ENCODE measurements at places on chromosomes 1 and 21. TPM values are rescaled to one million over a fixed set of nuclear protein-coding genes. Genes with fewer than 3 reads are reported as not detected.

DNA sequence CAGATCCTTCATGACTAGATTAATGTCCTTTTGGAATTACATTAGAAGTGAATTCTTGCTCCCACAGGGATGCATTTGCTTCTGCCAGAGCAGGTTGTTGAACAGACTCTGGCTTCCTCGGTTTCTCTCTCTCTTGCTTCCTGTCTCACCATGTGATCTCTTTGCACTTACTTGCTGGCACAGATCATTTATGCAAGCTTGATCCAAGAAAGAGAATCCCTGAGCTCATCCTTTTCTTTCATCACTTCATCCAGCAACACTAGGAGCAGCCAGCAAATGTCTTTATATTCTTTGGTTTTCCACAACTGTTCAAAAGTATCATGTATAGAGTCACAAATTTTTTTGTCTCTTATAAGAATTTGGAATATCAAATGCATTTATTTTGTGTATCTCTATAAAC lies 313.5 kb downstream of the ZNF326 start:
- no peak for DNase-seq
- no peaks in the 10 kb centered on the region for H3K4me1 ChIP-seq
- no peaks in the 10 kb centered on the region for H3K36me3 ChIP-seq
- H3K27ac ChIP-seq, result no peak overlapping the region
- H3K27me3 ChIP-seq, result no peaks in the 10 kb centered on the region

- peak overlapping the region; percentile 70 for H3K27ac ChIP-seq
- no peaks in the 10 kb centered on the region for H3K27me3 ChIP-seq
- peak overlapping the region; percentile 24 for H3K4me3 ChIP-seq
Observed at GRCh38 chr1:27562021-27562420, 41.9 kb downstream of the AHDC1 start.

GRCh38 chr1:36027766-36028165 lies 56.1 kb upstream of the TEKT2 start:
- H3K27me3 ChIP-seq, result no peaks in the 10 kb centered on the region
- DNase-seq, result no peak
- H3K27ac ChIP-seq, result no peak overlapping the region
- no peaks in the 10 kb centered on the region for H3K36me3 ChIP-seq
- H3K4me3 ChIP-seq, result no peak overlapping the region
- H3K4me1 ChIP-seq, result no peaks in the 10 kb centered on the region

GRCh38 chr1:185816460-185816859 lies 82.3 kb downstream of the HMCN1 start:
- no peak overlapping the region for H3K27ac ChIP-seq
- no peaks in the 10 kb centered on the region for H3K36me3 ChIP-seq
- no peak for DNase-seq
- H3K4me3 ChIP-seq, result no peak overlapping the region

The TRIM58 gene
- 0.09 TPM for total RNA-seq

DNA sequence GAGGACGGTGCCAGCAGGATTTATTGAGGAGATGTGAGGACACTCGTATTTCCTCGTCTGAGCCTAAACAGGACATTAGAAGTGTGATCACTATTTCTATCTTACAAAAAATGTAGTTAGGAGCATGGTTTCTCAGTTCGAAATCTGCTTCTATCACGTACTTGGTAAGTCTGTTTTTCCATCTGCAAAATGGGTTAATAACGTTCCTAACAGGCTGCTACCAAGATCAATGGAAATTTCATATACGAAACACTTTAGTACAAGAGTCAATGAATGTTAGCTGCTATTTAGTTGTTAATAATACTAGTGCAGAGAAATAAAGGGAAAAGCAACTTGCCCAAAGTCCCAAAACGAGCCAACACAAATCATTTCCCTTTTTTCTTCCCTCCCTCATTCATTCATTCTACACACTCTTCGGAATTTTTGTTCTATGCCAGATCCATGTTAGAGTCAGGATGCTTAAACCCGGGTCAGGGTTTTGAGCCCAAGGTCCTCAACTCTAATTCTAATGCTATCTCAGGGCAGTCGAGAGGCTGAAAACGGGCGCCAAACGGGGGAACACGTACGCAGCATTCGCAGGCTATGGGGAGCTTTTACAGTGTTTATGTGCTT lies 608 bp downstream of the SNRNP40 start:
- H3K4me1 ChIP-seq, result no peaks in the 10 kb centered on the region
- no peaks in the 10 kb centered on the region for H3K36me3 ChIP-seq
- H3K27ac ChIP-seq, result peak overlapping the region; percentile 93
- no peaks in the 10 kb centered on the region for H3K27me3 ChIP-seq
- peak overlapping the region; percentile 57 for H3K4me3 ChIP-seq

- DNase-seq, result no peak
- H3K27ac ChIP-seq, result no peak overlapping the region
- no peaks in the 10 kb centered on the region for H3K36me3 ChIP-seq
- H3K4me3 ChIP-seq, result no peak overlapping the region
- no peaks in the 10 kb centered on the region for H3K27me3 ChIP-seq
Observed at GRCh38 chr21:35484032-35484431, 434.9 kb upstream of the RUNX1 start.

DNA sequence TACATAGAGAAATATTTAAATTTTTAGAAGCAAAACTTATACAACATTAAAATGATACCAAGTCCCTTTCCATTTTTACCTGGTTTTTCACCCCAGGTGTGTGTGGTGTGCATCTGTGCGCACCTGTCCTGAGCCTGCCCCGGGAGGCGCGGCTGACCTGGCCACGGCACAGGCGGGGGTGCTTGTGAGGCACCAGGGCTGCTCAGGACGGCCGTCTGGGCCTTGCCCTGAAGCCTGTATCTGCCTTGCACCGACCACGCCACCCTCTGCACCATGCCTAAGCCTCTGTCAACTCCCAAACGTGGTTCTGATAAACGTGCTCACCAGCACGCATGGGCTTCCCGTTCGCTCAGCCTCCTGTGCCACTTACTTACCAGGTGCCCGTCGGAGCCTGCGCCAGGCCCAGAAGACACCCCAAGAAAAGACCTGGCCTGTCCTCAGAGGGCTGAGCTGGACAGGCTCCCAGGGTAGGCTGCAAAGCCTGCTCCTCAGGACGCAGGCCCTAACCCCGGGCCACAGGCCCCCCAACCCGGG lies 20.9 kb downstream of the PANK4 start:
- no peak for DNase-seq
- peaks cover 31% of the 10 kb centered on the region for H3K4me1 ChIP-seq
- no peak overlapping the region for H3K27ac ChIP-seq
- peaks cover 23% of the 10 kb centered on the region for H3K36me3 ChIP-seq

DNA sequence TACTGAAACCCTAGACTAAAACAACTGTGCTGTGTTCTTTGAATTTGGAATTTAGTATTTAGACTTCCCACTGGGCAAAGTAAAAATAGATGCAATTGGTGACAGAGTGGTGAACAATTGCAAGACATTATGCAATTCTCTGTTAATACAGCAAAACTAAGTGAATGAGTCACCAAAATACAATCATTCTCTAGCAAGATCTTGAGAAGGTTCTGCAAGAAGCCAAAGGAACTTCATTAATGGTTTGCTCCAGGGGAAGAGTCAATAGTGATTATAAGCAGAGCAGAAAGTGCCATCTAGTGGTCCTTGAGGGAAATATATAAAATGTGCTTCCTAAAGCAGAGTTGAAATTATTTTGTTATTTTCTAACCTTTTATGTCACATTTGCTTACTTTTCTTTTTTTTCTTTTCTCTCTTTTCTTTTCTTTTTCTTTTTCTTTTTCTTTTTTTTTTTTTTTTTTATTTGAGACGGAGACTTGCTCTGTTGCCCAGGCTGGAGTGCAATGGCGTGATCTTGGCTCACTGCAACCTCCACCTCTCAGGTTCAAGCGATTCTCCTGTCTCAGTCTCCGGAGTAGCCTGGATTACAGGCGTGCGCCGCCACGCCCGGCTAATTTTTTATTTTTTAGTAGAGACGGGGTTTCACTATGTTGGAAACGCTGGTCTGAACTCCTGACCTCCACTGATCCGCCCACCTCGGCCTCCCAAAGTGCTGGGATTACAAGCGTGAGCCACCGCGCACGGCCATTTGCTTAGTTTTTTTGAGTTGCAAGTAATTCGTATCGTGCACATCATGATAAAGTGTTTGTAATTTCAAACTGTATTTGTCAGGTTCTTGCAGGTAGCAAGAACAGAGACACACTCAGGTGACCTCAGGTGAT lies 99.2 kb downstream of the CTH start:
- no peak overlapping the region for H3K27ac ChIP-seq
- no peaks in the 10 kb centered on the region for H3K4me1 ChIP-seq
- no peak overlapping the region for H3K4me3 ChIP-seq
- DNase-seq, result no peak

The MSH4 gene
- total RNA-seq, result 0.21 TPM

- H3K4me1 ChIP-seq, result peaks cover 55% of the 10 kb centered on the region
- H3K4me3 ChIP-seq, result peak overlapping the region; percentile 78
- peak overlapping the region; percentile 93 for H3K27ac ChIP-seq
- no peaks in the 10 kb centered on the region for H3K27me3 ChIP-seq
- no peak for DNase-seq
Observed at GRCh38 chr1:232806186-232806510, 932 bp downstream of the MAP10 start.

Measured in heart right ventricle (tissue), 16 donors.